ENCODE measurements at places on chromosomes 4 and X.

- DNase-seq, result no peak
Observed at GRCh38 chr4:184380707-184381106, 93.6 kb downstream of the IRF2 start.

- DNase-seq, result no peak
Observed at GRCh38 chr4:182491719-182492118, 248.5 kb downstream of the TENM3 start.

- DNase-seq, result no peak
Observed at GRCh38 chr4:164081371-164081770, 586.9 kb downstream of the TMA16 start.

DNA sequence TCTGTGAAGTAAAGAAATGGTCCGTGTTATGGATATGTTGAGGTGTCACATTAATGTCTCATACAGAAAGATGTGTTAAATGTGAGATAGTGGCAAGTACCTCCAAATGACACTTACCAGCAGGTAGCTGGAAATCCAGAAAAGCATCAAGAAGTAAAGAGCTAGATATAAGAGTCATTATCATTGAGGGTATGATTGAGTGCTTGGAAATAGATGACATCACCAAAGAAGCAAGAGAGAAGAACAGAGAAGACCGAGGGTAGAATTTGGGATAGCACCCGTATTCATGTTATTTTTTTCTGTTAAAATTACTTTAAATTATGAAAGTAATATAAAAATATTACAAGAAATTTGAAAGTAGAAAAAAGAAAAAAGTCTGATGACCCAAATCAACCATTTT, 15.7 kb upstream of the EDA start:
- no peak for DNase-seq

- no peak for DNase-seq
Observed at GRCh38 chr4:21451032-21451431, 497.5 kb downstream of the KCNIP4 start.

DNA sequence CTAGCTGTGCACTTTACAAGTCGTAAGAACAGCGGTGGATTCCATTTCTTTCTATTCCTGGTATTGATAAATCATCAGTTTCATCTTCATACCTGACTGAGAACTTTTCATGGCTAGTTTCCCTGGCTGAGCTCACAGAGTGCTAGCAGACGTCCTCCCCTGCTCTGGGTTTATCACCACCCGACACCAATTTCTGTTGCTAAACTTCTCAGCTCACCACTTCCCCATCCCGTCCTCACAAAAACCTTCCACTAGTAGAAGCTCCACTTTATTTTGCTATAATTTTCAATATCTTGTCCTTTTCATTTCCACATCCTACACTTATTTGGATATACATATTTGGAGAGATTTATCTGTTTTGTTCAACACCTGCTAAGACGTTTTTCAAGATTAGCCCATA, 869.4 kb upstream of the FRG1 start:
- no peak for DNase-seq

DNA sequence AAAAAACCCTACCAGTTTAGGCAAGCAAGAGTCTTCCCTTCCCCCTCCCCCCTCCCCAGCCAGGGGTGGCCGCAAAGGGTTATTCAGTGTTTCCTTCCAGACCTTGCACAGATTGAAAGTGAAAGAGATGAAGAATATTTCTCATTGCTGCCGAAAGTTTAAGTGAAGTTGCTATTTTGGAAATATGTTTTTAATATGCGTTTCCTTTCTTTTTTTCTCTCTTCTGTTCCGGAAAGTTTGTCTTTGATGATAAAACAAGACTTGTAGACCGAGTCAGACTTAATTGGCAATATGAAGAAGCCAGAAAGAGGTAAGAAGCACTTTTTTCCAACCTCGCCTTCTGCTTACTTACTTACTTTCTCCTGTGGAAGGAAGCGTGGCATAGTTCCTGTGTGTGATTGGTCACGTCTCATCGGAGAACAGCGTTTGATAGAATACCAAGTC, 58.5 kb upstream of the CLCN4 start:
- DNase-seq, result no peak

GRCh38 chr4:15988222-15988621, 25.2 kb upstream of the FGFBP2 start:
- no peak for DNase-seq

- no peak for DNase-seq
Observed at GRCh38 chr4:23779839-23780238, 110.0 kb downstream of the PPARGC1A start.

DNA sequence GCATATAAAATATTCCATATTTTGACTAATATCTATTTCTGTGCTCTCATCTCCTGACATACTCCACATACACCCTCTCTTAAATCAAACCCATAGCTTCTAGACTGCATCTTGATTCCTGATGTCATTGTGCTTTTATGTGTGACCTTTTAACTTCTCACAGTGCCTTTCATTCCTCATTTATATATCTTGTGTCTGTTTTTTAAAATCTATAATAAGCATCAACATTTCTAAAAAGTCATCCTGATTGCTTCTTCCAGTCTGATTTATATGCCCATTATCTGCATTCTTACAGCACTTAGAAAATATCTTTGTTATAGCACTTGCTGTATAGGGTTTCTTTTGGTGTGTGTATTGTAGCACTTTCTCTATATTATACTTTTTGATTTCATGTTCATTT, 190.1 kb upstream of the ITM2A start:
- DNase-seq, result no peak

- no peak for DNase-seq
Observed at GRCh38 chr4:20615486-20616260, 84.6 kb upstream of the PACRGL start.

DNA sequence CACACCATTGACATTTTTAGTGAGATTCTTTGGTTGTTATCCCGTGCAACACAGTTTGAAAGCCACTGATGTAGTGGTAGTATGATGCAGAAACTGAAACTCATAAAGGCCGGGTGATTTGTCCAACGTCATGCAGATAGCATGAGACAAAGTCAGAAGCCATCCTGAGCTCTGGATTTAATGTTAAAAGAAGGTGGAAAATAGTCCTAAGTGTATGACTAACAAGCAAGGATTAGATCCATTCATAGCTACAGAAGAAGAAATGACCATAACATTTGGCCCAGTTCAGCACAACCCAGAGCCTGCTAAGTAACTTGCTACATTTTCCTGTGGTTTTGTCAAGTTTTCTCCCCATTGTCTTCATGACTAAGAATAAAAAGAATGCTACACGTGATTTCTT, 142.4 kb downstream of the AMELX start:
- no peak for DNase-seq

GRCh38 chr4:102328045-102328444, 17.2 kb downstream of the SLC39A8 start:
- no peak for DNase-seq

- DNase-seq, result no peak
Observed at GRCh38 chr4:179585761-179586160, 2143.5 kb upstream of the AGA start.

GRCh38 chrX:38651625-38652601, 90.6 kb downstream of the TSPAN7 start:
- DNase-seq, result no peak

DNA sequence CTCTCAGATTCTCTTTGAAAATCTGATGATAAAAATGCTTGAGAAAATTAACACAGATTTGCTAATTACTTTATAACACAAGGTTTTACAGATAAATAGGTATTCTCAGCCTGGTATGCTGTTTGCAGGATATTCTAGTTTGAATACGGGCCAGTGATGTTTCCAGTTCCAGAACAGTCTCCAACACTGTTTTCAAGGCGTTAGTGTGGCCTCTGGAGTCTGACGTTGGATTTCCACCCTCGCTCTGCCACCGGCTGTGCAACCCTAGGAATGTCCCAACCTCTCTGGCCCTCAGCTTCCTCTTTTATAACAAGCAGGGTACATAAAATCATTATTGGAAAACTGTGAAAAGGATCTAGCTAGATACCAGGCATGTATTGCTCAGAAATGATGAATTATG, 23.8 kb upstream of the CYP4V2 start:
- DNase-seq, result no peak

DNA sequence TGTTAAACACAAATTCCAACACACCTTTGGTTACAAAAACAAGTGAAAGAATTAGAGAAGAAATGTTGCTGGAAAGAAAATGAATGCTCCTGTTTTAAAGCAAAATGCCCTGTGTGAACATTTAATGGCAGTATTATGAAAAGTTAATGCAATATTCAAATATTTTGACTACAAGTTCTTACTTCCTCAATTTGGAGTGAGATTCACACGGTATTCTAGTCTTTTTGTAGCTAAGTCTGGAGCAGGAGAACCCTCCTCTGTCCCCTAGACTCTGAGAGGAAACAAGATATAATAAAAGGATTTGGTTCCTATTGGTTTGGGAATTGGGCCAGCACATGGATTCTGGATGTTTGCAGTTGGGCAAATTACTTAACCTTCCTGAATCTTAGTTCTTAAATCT, 12.7 kb downstream of the MAD2L1 start:
- no peak for DNase-seq

GRCh38 chr4:24482871-24483270, 101.5 kb downstream of the DHX15 start:
- DNase-seq, result no peak

GRCh38 chr4:23972187-23972586, 82.3 kb upstream of the PPARGC1A start:
- no peak for DNase-seq

GRCh38 chr4:105645440-105645839, 63.0 kb downstream of the INTS12 start:
- DNase-seq, result no peak

GRCh38 chr4:147987252-147987651, 255.4 kb downstream of the ARHGAP10 start:
- no peak for DNase-seq

DNA sequence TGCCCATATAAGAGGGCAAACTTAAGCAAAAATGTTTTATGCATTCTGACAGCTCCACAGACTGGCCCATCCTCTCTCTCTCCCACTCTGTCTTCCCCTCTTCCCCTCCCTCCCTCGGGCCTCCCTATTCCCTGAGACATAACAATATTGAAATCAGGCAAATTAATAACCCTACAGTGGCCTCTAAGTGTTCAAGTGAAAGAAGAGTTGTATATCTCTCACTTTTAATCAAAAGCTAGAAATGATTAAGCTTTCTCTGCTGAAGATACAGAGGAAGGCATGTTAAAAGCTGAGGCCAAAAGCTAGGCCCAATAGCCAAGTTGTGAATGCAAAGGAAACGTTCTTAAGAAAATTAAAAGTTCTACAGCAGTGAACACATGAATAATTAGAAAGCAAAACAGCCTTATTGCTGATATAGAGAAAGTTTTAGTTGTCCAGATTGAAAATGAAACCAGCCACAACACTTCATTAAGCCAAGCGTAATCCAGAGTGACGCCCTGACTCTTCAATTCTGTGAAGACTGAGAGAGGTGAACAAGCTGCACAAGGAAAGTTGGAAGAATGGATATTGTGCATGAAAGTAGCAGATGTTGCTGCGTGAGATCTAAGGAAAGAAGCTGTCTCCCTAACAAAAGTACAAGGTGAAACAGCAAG, 54.9 kb downstream of the USO1 start:
- DNase-seq, result no peak

DNA sequence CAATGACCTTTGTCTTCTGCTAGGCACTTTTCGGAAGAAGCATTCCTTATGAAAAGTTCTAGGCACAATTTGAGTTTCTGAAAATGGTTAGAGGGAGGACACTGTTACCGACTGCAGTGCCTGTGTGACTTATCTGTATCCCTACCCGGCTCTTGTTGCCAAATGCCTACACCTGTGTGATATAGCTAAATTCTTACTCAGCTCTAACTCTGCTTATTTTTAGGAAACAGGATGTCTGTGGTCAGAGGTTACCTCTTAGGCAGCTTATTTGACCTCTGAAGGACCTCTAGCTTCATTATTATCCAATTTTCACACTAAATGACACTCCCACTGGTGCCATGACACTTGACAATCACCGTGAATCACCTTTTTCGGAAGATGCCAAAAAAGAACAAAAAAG, 561.1 kb upstream of the SMIM31 start:
- DNase-seq, result no peak

DNA sequence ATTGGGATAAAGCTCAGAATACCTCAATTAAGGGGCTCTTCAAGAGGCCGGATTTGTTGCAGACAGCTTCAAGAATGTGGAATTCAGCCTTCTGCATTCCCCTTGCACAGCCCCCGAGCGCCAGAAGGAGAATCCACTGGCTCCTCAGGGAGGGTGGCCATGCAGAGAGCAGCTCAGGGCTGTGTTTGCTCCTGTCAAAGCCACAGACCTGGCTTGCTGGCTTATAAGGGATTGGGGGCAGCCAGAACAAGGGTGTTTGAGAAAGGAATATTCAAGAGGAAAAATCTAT, 36.8 kb downstream of the ING2 start:
- no peak for DNase-seq

DNA sequence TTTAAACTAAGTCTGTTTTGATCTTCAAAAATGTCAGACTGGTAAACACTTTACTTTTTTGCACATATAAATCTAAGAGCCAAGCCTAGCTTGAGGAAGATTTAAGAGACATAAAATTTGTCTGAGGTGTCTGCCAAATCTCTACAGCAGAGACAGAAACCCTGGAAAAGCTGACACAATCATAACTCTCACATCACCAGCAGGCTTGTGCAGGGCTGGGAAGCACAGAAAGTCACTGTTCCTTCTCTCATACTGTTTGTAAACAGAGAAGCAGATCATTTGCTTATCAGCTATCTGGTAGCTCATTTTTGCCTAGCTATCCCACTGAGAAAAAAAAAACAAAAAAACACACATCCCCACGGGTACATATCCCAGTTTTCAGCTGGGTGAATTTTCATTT, 7.0 kb downstream of the ENOX2 start:
- DNase-seq, result no peak

GRCh38 chr4:25367004-25367621, 9.9 kb upstream of the ANAPC4 start:
- DNase-seq, result no peak

GRCh38 chrX:51870354-51870753, 23.1 kb upstream of the MAGED1 start:
- no peak for DNase-seq

- no peak for DNase-seq
Observed at GRCh38 chrX:1394731-1395501, 3.0 kb upstream of the SLC25A6 start.

GRCh38 chrX:151359931-151360871, 36.8 kb upstream of the VMA21 start:
- DNase-seq, result no peak

DNA sequence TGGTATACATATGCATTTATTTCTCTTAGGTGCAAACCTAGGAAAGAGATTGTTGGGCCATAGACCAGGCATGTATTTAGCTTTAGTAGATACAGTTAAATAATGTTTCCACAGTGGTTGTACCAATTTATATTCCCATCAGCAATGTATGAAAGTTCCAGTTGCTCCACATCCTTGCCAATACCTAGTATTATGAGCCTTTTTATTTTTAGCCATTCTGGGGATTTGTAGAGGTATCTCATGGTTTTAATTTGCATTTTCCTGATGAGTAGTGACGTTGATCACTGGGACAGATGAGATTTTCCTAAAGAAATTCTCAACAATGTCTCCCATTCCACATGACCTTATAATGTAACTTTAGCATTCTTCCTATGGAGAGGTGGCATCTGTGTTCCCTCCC, 56.9 kb downstream of the SUPT20HL2 start:
- no peak for DNase-seq

GRCh38 chrX:49110417-49110816, 13.1 kb downstream of the GPKOW start:
- DNase-seq, result no peak

Measured in NCI-H1436 treated with DMSO at 0.1 percent for 48 hours (cell line).